Ureter (tissue), 1 donor: ENCODE measurements at places on chromosomes 7 and 10. TPM values are rescaled to one million over a fixed set of nuclear protein-coding genes. Genes with fewer than 3 reads are reported as not detected.

ASB10 gene
- total RNA-seq, result not detected

OR2A1 gene
- not detected for total RNA-seq

GRK5 gene
- 16.7 TPM for total RNA-seq

TRIM4 gene
- total RNA-seq, result 36.3 TPM

- DNase-seq, result no peak
These were observed 3.6 kb downstream of the GDI2 start for GRCh38 chr10:5809527-5810154.

DNA sequence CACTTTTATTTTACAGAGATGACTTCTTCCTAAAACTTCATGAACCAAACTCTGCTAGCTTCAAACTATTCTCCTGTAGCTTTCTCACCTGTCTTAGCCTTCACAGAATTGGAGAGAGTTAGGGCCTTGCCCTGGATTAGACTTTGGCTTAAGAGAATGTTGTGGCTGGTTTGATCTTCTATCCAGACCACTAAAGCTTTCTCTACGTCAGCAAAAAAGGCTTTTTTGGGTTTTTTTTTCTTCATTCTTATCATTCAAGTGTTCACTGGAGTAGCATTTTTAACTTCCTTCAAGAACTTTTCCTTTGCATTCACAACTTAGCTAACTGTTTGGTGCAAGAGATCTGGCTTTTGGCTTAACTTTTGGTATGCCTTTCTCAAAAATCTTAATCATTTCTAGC, 19.3 kb upstream of the CCDC172 start:
- no peak for DNase-seq

DNA sequence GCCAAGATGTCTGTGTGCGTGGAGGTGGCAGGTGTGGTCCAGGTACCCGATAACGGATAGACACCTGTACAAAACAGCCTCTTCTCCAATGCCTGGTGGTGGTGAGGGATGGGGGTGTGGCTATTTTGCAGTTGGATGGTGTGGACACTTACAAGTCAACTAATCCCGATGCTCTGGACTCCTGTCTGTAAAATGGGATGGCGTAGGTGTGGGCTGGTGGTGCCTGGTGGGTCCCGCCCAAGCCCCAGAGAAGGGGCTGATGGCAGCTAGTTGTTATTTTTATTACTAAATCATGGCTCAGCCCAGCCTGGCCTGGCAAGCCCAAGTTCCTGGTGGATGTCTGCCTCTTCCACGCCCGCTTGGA, 22.3 kb downstream of the GTF2IRD1 start:
- no peak for DNase-seq

DNA sequence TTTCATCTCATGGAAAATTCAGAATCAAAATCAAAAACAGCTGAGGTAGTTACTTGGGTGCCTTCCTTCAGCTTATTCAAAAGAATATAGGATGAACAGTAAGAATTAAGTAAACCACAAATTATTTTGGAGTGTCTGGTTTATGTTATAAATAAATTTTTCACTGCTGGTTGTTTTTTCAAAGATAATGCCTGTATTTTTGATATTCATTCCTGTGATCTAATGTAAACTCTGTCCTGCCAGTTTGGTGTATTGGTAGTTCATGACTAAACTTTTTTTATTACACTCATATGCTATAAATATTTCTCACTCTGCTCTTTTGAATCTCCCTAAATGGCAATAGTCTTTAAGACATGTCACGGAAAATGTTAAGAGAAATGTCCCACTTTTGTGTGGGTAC, 11.6 kb upstream of the RAB11FIP2 start:
- no peak for DNase-seq

DNA sequence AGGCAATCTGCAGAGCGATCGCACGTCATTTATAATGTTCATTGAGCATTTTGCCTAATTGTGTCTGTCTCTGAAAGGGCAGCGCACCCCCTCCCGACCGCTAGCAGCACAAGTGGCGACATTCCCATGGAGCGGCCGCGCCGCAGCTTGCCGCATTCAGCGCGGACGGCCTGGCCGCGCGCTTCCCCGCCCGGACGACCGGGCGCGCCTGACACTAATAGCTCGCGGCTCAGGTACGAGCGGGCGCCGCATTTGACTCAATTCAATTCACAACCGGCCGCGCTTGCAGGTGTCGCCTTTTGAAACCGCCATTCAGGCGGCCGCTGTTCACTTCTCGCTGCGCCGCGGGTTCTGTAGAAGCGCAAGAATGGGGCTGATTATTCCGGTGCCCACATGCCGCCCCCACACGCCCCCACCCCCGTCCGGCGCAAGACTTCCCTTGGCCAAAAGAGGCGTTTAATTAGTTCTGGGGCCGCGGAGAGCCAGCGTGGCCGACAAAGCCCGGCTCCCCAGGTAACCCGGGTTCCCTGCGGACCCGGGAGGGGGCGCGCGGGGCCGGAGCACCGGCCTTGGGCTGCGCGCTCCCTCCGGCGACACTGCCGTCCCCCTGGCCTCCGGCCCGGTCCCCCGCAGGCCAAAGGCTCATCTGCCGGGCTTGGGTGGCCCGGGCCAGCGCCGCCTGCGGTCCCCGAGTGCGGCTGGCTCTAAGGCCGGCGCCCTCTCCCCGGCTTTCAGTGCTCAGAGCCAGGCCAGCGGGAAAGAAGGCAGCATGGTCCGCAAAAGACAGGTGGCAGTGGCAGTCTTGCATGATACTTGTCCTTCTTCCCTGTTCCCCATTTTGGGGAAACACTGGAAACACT, 18.7 kb upstream of the PTF1A start:
- no peak for DNase-seq
